ENCODE measurements at places on chromosomes 3 and 15. TPM values are rescaled to one million over a fixed set of nuclear protein-coding genes. Genes with fewer than 3 reads are reported as not detected.

Gene GOLGA8T
- 0.52 TPM for total RNA-seq

- no peak for DNase-seq
Observed at GRCh38 chr3:179268400-179269051, 17.6 kb upstream of the KCNMB3 start.

Gene GPR156
- total RNA-seq, result 0.40 TPM

DNA sequence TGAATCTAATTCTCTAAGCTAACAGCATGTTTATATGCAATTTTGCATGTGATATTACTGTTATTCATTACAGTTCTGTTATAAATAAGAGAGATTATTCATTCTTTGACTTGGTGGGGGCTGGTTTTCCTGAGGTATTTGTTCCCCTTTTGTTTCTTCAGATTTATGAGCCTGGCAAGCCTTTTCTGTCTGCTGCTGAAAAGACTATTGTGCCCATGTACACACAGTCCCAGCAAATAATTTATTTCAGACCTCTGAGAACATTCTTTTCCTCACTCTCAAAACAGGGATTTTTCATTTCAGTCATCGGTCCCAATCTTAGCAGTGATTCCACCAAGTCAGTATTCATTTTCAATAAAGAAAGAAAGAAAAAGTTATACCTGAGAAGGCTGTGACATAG, 716.8 kb downstream of the NSUN3 start:
- DNase-seq, result no peak

DNA sequence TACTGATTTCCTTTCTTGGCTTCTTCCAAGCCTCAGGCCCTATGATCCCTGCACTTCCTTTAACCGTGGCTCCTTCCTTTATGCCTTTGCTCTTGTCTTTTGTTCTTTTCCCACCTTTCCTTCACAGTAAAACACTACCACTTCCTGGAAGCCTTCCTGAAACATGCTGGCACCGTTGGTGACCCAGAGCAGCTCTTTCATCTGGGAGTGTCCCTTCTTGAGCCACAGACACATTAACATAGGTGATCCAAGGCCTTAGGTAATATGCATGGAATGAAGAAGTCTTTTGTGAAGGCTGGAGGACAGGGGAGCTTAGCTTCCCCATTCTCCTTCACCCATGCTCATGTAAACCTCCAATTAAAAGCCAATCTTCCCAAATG, 39.4 kb downstream of the AMOTL2 start:
- no peak for DNase-seq

Gene AMOTL2
- total RNA-seq, result 42.3 TPM

DNA sequence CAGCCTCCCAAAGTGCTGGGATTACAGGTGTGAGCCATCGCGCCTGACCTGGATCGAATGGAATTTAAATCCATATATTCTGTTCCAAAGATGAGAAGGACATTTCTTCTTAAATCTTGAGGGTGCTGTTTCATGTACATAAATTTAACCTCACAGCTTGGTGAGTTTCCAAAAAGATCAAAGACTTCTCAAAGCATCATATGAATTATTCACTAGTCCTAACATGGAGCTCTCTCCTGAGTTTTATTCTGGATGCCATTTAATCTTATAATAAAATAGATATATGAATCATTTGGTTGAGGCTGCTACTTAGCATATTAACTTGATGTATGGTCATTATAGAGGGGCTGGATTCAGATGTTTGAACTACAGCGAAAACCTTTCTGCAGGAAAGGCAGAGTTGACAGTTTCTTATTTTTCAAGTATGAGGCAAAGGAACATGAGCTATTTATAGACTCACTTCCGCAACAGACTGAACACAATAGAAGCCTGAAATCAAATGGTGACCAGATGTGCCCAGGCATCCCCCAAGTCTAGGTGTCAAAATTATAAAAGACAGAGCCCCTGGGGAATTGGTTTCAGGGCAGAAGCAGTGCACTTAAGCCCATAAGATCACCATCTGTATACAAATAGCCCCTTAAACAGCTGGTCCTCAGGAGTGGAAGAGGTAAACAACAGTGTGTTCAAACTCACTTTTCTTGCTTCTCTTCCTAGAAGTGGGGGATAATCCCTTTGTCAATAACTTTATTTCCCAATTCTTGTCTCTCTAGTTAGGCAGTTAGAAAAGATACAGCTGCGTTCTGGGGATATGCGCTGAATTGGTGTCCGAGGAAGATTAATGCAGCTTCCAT, 29.7 kb downstream of the STARD9 start:
- no peak for DNase-seq

GRCh38 chr3:48516571-48516970, 12.6 kb upstream of the SHISA5 start:
- no peak for DNase-seq

- DNase-seq, result no peak
Observed at GRCh38 chr15:45523166-45523460, 558 bp upstream of the SLC30A4 start.

DNA sequence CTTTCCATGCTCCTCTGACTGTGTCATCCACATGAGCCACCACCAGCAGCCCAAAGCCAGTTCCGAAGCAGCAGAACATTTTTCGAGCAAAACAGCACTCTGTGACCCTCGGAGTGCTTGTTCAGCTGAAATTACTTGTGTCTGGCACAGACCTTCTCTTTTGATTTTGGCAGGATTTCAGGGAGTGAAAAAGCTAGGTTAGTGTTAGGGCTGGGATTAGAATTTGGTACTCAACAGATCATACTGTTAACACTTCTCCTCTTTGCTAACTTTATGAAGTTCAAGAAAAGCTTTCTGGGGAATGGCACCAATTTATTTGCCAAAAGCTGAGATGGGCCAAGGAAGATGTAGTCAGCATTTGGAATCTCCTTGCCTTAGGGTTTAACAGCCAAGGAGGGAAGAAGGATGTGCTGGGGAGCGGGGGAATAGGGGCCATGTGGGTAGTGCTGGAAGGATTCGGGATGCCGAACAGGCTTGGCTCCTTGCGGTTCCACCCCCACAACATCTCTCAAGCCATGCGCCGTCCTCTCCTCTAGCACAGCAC, 55.1 kb upstream of the TRA2B start:
- DNase-seq, result no peak

Gene HAUS2
- 39.3 TPM for total RNA-seq

Gene CDHR4
- total RNA-seq, result not detected

Gene SPSB4
- total RNA-seq, result 0.32 TPM

- no peak for DNase-seq
Observed at GRCh38 chr3:132407025-132407424, 10.3 kb upstream of the DNAJC13 start.

DNA sequence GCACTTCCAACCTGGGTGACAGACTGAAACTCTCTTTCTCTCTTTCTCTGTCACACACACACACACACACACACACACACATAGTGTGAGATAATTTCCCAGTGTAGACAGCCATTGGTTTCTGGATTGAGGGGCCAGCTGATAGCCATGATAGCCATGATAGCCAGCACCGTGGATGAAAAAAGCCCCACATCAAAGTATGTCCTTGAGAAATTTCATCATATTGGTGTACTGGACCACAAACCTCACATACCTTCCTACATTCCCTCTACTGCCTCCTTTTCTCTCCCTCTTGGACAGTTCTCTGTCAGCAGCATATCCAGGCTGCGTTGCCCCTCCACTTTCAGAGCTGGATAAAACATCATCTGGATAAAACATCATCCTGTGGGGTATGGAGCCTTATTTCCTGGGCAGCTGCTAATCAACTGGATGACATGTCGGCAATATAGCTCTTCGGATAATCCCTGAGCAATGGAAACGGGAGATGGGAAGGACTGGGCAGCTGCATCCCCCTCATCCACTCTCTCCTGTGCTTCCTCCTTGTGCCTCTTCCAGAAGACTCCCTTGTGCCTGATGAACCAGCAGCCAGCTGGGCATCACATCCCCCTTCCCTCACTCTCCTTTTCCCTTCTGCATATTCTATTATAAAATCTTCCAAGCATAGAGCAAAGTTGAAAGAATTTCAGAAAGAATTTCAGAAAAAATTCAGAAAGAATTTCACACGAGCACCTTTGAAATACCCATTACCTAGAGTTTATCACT, 39.3 kb downstream of the GRK7 start:
- no peak for DNase-seq

DNA sequence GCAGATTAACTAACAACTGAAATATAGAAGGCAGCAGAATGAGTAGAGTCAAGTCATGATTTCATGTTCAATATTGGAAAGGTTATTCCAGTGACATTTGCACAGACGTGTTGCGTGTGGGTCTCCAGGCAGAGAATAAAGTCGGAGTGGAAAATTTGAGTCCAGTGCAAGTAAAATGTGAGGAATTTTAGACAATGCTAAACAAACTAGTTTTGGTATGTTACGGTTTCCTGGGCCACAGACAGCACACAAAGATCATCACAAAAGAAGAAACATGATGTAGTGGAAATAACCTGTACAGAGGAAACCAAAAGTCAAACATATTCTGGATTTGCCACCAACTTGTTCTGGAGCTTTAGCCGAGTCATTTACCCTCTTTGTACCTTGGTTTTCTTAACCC, 367 bp downstream of the OR4F6 start:
- no peak for DNase-seq

Gene CPLX3
- total RNA-seq, result 0.07 TPM

GRCh38 chr3:58029842-58030584, 21.8 kb downstream of the FLNB start:
- DNase-seq, result no peak

DNA sequence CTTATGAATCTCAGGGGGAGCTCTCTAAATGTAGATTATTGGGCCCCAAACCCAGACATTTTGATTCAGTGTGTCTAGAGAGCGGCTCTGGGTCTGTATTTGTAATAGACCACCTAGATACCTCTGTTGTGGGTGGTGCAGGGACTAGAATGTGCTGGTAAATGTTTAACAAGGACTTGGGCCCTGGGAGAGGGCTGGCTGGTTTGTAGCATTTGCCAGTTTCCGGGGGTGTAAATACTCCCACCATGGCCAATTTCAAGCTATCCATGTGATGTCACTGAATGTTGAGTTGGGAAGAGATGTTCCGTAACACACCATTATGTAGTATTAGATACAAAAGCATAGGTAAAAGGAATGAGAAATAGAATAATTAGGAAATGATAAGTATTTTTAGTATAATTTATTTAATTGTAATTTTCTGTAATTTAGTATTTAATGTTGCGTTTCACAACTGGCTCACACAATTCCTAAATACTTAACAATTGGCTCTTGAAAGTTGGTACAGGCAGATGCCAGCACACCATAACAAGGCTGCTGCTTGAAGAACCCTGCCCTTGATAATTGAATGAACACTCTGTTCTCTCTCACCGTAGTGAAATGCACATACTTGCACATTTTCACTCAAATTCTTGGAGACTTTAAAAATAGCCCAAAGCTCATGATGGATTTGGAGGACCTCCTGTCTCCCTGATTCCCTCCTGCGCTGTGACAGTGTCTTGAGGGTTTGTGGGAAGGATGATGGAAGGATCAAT, 359.2 kb upstream of the PROK2 start:
- DNase-seq, result no peak

DNA sequence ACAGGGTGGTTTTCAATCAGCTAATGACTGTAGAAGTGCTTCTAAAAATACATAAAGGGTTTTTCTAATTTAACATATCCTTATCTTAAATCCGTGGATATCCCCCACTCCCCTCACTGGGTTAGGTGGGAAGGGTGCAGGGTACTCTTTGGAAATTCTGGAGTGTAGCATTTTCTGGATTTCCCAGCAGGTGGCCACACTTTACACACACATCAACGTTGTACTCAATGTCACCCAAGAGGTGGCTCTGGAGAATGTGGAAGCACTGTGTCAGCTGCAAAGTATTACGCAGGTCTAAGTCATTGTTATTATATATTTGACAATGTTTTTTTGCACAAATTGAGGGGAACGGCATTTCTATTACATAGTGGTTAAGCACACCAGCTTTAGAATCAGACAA, 168.8 kb downstream of the CHDH start:
- DNase-seq, result no peak

Gene ABHD2
- 21.0 TPM for total RNA-seq

Gene TGM5
- total RNA-seq, result not detected

Gene HRG
- not detected for total RNA-seq

DNA sequence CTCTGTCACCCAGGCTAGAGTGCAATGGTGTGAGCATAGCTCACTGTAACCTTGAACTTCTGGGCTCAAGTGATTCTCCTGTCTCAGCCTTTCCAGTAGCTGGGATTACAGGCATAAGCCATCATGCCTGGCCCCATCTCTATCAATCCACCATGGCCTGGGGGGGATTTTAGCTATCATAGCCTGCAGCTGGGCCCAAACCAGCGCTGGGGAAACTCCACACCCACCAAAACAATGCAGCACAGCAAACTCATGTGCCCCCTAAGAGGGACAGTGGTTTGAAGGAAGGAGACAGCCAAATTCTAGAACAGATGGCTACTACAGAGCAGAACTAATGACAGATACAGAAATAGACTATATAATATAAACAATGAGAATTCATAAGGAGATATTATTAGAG, 13.8 kb upstream of the NSMCE3 start:
- DNase-seq, result no peak

DNA sequence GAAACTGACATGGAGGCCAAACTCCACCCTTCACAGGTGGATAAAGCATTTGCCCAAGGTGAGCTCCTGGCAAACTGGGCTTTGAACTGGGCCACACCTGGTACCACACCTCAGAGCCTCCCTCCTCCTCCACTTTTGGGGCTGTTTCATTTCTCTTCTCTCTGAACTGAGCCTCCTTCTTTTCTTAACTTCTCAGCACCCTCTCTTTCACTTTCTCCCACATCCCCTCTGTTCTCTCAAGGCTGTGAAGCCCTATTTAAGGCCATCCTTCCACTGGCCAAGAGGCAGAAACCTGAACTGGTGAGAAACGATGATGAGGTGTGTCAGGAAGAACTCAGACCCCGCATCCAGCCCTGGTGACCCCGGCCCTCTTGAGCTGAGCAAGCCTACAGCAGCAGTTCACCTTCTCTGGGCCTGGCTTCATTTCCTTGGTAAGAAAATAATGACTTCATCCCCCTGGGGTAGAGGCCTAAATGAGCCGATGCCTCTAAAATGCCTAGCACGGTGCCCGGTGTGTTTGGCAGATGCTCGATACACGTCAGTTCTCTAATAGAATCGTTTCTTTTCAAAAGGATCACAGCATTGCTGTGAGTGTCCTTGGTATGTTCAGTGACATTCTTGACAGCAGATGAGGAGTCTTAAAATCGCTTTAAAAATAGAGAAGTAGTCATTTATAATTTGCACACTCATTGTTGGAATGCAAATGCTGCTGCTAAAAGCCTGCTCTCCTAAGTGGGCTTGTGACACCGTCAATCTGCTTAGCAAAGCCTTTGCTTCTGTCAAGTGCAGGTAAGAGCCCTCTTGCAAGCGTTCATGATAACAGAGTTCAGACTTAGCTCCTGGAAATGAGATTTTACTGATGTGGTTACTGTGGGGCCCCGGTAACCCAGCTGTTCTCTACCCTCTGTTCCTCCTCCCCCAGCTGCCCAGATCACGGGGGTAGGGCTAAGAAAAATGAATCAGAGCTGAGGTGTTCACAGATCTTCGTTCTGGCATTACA, 97.7 kb upstream of the ATP2B2 start:
- DNase-seq, result no peak

DNA sequence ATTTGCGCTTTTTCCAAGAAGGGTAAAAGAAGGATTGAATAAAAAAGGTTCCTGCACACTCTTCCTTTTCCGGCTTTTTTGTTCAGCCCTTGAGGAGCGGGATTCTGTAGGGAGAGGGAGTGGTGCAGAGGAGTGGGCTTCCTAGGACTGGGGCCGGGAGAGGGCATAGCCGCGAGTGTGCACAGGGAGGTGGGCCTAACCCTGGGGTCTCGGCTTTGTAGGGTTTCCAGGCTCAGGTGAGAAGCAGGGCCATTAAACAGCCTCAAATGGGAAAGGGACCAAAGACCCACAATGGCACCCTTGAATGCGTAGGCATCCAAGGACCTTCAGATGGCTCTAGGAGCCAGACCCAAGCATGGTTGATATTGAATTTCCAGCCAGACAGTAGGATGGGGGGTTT, 35.4 kb upstream of the RAB6B start:
- DNase-seq, result no peak

GRCh38 chr3:135758961-135759360, 206.6 kb upstream of the PPP2R3A start:
- DNase-seq, result no peak

All from NCI-H460 (cell line).